A549 treated with dexamethasone at 1 μM for 4 hours (cell line): ENCODE measurements at places on chromosomes 13 and 19. TPM values are rescaled to one million over a fixed set of nuclear protein-coding genes. Genes with fewer than 3 reads are reported as not detected.

The PSG3 gene
- total RNA-seq: 0.07 to 0.15 TPM (median 0.08 TPM) in 5 replicates

The GPR12 gene
- not detected in 5 replicates for total RNA-seq

The TEAD2 gene
- 14.1 to 19.5 TPM (median 17.1 TPM) in 5 replicates for total RNA-seq

The KLK14 gene
- 0.26 to 0.54 TPM (median 0.39 TPM) in 4 of 5 replicates, not detected in the other for total RNA-seq

The ZNF429 gene
- total RNA-seq: not detected in 5 replicates

The TEX26 gene
- not detected in 5 replicates for total RNA-seq

The PPP2R1A gene
- total RNA-seq: 207 to 293 TPM (median 288 TPM) in 5 replicates

The AMER2 gene
- not detected in 5 replicates for total RNA-seq

The ZNF850 gene
- total RNA-seq: 0.41 to 0.79 TPM (median 0.62 TPM) in 5 replicates
